ENCODE measurements at places on chromosomes 2 and 18.

DNA sequence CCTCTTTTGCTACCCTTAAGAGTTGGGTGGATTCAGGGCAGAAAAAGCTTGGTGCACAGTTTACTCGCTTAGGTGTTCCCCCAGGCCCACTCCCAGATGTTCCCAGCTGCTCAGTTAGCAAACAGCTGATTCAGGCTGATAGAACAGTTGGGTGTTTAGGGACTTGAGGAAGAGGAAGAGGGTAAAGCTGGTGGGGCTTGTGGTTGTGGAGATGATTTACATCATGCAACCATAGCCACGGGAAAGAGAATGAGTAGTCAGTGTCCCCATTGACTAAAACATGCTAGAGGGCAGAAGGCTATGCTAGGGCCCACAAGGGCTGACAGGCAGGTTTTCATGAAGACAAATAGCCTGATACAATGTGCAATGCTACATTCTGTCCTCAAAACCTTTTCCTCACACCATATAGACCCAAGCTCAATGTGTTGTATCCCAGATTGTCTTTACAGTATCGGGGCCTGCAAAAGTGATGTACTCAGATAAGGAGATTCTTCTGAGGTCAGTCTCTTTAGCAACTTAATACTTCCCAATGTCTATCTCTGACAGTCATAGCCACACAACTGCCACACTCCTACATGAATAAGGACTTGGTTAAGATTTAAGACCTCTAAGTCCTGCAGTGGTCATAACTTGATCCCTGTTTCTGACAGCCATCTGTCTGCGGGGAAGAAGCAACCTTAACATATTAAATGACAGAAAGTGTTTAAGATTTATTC, 15.6 kb downstream of the COLEC12 start:
- no peak for DNase-seq

- no peak for DNase-seq
Observed at GRCh38 chr2:27796791-27797765, 25.6 kb downstream of the MRPL33 start.

DNA sequence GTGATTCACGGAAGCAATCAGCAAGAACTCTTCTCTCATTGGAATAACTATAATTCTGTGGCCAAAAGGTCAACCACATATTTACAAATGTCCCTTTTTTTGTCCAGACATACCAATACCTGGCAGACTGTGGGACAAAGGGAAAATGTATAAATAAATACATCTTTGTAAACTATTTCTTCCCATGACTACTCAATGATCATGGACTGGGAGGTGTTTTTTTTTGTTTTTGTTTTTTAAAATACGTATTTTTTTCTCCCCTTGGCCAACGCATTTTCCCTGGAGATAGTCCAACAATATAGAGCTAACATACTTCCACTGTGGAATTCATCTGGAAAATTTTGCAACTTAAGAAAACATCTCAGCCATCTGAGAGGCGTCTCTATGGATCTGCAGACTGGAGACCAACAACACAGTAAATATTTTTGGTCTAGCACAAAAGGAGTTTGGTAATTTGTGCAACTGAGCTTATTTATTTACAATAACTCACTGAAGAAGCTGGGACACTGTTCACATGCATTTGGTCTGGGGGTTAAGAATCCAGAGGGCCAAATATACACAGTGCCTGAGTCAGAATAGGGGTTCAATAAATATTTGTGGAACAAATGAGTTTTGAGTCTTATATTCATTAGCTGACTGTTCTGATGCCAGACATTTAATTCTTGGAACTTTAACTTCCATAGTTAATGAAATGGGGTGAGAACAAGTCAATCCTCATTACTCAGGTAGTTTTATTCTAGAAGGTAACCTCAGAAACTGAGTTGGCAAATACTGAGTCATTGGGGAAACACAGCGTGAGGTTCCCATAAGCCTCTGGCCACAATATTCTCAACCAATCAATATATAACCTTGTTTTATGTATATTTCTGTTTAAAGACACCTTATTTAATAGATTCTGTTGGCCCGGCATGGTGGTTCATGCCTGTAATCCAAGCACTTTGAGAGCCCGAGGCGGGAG, 36.2 kb downstream of the CCBE1 start:
- DNase-seq, result no peak

DNA sequence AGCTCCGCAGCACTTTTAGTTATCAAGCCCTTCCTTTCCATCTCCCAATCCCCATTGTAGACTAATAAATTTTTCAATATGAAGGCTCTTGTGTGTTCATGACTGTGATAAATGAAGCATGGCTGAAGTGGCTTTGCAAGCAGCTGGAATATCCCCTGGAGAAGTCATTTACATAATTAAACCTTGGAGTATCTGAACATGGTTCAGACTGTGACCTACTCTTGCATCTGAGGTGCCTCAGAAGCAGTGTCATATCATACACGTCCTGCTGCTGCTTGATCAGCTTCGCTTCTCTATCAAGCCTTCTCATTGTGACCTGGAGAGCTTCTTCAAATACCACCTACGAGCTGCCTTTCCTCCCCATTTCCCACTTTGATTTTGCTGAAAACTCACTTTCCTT, 48.4 kb upstream of the ZNF397 start:
- no peak for DNase-seq

DNA sequence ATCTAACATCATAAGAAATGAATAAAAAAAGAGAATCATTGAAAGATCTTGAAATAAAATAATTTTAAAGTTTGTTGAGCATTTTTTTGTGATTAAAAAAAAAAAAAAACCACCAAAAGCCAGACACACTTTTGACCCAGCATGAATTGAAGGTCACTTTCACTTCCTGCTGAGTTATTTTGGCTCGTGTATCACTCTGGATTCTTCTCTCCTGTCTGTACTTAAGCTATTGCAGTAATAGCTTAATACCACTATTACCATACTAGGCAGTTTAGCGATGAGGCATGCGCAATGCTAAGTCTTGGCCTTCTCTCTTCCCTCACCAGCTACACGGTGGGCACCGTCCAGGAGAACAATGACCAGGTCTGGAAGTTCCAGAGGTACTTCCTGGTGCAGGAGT, 54.5 kb upstream of the SPP2 start:
- DNase-seq, result no peak

GRCh38 chr18:74498712-74499627, 2.8 kb downstream of the CNDP2 start:
- no peak for DNase-seq

GRCh38 chr2:239834143-239834542, 191.0 kb downstream of the NDUFA10 start:
- no peak for DNase-seq

- no peak for DNase-seq
Observed at GRCh38 chr2:181890271-181890670, 1.3 kb upstream of the ITPRID2 start.

GRCh38 chr2:144582651-144583380, 62.9 kb upstream of the ZEB2 start:
- DNase-seq, result no peak

DNA sequence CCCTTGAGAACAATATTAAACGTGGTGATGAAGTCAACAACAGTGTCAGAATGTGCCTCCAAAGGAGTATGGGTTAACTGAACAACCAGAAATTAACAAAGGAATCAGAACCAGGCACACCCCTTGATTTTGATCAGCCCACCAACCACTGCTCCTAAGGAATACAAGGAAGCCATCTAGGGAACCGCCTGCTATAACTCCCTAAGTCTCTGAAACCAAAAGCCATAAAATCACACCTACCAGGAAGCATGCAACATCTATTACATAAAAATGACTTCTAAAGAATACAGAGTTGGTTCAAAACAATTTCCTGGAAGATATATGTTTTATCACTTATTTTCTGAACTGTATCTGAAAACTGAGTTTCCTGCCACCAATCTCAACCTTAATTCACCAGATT, 360.0 kb downstream of the EPHA4 start:
- no peak for DNase-seq

DNA sequence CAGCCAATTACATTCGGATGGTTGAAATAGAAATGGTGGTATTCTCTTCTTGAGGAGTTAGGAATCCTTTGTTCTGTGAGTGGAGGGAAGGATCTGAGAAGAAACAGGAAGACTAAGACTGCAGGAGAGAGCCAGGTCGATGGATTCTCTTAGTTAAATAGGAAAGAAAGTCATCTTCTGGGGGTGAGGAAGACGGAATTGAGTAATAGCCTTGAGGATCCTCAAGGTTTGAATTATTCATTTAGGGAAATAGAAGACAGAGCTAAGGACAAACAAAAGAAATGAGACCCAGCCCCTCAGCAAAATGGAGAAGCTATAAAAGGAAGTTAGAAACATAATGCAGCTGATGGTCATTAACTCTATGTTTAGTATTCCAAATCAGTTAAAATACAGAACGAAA, 1.8 kb downstream of the LAPTM4A start:
- no peak for DNase-seq

DNA sequence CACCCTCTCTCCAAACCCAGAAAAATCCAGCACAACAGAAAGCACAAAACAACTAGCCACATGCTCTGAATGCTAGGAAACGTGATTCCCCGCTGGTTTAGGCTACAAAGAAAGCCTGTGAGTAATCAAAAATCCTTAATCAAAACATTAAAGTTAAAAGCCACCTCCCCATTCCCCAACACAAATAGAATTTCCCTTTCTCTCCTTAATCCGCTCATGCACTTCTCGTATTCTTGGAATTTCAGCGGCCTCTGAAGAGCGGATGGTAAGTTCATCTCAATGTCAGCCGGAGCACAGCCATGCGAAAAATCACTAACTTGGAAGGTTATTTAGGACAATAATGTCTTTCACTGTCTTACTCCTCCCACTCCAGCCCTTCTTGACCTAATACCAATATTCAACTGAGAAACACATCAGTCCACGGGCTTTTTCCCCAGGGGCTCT, 126.7 kb downstream of the OSBPL1A start:
- DNase-seq, result peak; percentile 29

- no peak for DNase-seq
Observed at GRCh38 chr18:76805221-76805620, 17.1 kb upstream of the ZNF236 start.

DNA sequence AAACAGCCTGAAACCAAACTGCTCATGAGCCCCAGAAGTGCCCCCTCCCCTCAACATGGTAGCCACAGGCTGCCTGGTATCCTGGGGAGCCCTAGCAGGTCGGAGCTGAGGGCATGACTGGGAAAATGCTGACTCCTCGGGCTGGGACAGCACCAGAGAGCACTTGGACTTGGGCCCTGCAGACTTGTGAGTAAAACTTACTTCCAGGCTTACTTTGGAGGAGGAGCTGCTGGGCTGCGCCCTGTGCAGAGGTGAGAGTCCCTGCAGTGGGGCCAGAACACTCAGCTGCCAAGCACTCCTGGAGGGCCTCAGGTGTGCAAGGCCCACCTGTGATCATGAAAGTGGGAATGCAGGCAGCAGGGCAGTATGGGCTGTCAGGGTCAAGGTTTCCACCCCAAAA, 119.4 kb downstream of the SEPTIN10 start:
- DNase-seq, result no peak

DNA sequence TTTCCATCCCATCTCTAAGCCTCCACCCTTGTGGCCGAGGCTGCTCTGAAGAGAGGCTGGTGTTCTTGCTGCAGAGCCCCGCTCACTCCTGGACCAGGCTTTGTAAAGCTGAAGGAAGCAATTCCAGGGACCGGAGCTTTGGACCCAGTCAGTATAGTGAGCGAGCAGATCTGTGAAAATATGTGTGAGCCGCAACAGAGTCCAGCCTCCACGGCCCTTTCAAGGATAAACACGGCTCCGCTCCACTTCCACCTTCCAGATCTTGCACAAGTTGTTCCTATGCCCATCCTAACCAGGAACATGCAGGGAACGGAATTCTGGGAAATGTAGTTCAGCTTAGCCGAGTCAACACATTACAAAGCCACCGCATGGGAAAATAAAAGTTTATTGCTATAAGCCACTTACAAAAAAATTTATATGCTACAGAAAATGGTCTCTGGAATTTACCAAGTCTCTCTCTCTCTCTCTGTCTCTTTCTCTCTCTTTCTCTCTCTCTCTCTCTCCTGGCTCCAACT, 151.7 kb upstream of the ZNF521 start:
- no peak for DNase-seq

Measured in H54 (cell line).